Smooth muscle cell of the brain vasculature (primary cell): ENCODE measurements at places on chromosomes 4 and X.

- no peak for DNase-seq
These were observed 69.2 kb downstream of the FBXO8 start for GRCh38 chr4:174214101-174214878.

GRCh38 chr4:101862595-101862994 lies 72.1 kb downstream of the BANK1 start:
- no peak for DNase-seq

GRCh38 chr4:174451718-174452296 lies 70.5 kb downstream of the HPGD start:
- DNase-seq, result no peak

GRCh38 chrX:148923631-148924030 lies 423.2 kb downstream of the AFF2 start:
- DNase-seq, result no peak

GRCh38 chrX:135713795-135714194 lies 356 bp downstream of the CT45A1 start:
- DNase-seq, result no peak

DNA sequence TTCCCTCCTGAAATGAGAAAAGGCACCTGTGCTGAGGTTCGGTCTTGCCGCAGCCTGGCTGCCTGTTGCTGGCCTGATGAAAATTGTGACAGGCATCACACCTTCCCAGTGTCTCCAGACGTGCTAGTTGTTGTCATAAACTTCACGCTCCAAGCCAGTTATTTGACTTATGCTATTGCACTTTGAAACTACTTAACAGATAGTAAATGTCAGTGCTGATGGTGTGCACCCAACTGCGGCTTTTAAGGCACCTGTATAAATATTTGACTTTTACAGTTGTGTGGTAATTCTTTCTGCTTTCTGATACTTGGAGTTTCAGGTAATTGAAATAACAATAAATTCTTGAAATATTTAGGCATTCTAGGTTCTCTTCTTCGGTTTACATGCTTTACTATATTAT lies 1.8 kb downstream of the WWC2 start:
- no peak for DNase-seq

DNA sequence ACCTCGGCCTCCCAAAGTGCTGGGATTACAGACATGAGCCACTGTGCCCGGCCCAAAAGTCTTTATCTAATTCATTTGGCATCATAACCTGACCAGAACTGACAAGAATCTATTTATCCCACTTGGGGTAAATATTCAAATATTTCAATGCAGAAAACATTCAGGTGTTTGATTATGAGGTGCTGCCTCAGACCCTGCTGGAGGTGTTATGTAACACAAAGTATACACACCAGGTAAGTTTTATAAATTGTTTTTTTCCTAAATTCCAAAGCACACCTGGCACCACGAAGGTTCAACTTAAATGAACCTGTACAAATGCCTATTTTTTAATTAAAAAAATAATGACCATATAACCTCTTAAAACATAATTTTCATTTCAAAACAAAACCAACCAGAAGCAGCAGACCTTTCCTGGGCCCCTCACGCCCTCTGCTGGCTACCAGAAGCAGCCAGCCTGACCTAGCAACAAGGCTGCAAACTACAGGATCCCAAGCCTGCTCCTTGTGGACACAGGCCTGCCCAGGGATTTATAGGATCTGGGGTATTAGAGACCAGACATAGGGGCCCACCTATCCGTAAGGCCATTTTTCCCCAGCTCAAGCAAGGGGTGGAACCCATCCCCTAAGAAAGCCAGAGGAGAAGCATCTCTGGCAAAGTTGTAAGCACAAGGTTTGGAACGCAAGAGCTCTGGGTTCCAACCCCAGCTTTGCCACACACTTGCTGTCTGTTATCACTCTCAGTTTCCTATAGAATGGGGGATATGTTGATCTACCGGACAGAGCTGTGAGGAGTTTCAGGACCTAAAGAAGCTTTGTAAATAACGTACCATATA lies 11.7 kb downstream of the OTUD5 start:
- DNase-seq, result no peak

- no peak for DNase-seq
These were observed 39.7 kb downstream of the ENPEP start for GRCh38 chr4:110515676-110516075.

DNA sequence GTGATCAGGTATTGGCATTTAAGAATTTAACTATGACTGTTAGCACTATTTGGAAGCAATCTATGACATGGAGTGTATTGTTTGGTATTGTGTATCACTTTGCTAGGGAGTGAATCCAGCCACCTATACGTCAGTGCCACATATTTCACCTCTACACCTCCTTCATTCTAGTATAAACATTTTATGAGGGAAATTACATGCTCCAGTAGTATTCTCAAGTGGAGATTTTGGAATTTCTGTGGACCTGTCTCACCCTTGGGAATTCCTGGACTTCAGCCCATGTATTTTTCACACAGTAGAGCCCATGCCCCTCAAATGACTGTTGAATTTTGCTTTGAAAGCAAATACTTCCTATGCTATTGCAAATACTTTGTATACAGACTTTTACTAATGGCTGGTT lies 11.3 kb downstream of the BST1 start:
- DNase-seq, result no peak

DNA sequence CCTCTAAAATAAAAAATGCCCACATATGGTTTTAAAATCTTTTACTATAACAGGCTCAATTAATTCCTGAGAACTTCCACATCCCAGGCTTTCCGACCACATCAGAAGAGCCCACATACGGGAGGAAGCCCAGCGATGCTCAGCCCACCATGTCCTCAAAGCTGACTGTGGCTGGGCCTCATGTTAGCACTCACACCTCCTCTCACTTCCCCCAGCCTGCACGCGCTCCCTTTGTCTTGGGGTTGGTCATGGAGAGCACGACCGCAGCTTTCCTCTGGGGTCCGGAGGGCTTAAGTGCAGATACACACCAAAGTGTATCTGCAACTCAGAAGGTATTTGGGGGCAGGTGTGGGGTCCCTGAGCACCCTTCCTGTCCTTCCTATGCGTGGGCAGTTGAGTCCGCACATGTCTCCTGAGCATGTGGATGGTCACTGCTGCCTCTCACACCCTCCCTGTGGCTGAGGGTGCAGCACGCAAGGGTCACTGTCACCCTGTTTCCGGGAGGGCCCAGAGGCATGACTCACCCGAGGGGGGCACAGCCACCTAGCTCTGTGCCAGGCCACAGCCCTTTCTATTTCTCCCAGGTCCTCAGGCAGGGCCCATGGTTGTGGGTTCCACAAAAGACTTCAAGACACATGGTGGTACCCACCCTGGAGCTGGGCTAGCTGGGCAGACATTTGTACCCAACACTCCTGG lies 21.2 kb downstream of the WDR1 start:
- DNase-seq, result no peak

DNA sequence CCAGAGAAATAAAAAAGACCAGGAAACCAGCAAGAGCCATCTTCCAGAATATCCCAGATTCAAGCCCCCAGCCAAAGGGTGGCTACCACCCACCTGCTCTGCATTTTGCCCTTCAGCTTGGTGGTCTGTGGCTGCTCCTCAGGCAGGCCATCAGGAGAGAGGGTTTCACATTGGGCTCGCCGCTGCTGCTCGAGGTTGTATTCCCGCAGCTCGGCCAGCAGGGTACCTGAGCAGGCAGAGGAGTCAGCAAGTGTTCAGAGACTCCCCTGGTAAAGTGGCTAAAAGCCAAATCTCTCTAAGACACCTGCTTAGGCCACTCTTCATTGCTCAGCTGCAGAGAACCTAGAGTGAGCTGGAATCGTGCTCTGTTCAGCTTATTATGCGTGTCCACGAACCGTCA lies 110.8 kb upstream of the HSD17B10 start:
- DNase-seq, result no peak

GRCh38 chr4:84215217-84215616 lies 283.9 kb downstream of the NKX6-1 start:
- DNase-seq, result no peak

DNA sequence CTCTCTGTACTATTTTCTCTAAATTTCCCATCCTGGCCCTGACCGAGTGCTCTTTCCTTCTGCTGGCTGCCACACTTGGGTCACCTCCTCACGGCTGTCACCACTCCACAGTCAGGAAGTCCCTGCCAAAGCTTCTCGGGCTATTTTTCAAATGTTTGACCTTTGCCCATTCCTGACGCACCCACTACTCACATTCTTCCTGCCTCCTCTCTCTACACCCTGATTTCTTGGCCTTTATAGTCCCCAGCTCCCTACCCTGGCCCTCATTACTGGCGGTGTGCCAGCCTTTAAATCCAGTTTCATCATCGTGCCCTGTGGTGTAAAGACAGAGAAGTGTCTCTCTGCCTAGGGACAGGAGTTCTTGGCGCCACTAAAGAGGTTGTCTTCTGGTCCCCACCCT lies 46.4 kb upstream of the GATB start:
- DNase-seq, result no peak

DNA sequence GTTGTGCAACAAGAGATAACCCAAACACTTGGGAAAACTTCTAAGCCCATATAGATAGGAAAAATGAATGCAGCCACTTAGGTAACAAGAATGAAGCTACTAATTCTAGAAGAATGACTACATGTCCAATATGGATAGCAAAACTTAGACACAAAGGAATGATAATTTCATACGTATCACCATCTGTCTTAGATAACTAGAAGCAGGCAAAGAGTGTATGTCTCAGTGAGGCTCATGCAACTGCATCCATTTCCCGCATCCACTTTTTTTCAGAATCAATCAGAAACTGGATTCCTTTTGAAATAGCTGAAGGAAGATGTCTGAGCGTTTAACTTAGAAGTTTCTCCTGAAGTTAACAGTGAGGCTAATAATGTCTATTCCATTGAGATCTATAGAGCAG lies 408.7 kb upstream of the PITX2 start:
- DNase-seq, result no peak

GRCh38 chrX:140709421-140709846 lies at the start of gene LINC00632:
TSS of gene LINC00632 (plus strand) at chrX:140709759.
- no peak for DNase-seq

DNA sequence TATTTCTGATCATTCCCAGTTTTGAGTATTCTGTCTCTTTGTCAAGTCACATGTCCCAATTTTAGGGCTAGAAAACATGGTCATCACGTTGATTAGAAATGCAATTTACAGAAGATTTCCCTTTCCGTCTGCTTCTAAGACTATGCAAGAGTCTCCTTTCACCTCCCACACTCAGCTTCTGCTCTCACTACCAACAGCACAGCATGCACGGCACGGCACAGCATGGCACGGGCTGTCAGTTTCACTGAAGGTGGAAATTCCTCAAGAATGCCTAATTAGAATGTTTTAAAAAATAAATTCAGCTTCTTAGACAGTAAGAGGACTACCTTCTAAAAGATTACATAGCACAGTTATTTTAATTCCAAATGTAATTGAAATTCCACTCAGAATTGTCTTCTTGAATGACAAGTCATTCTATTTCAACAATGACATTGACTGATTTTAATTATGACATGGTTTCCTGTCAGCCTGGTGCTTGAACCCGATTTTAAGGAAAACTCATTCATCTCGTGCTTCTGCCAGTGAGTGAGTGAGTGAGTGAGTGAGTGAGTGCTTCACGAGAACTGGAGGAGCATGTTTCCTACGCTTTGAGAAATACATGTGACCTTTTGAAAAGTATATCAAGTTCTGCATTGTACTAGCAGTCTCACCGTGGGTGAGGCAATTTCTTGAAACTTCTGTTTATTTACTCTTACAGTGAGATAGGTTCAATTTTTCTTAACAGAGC lies 124.8 kb upstream of the SORBS2 start:
- DNase-seq, result no peak

DNA sequence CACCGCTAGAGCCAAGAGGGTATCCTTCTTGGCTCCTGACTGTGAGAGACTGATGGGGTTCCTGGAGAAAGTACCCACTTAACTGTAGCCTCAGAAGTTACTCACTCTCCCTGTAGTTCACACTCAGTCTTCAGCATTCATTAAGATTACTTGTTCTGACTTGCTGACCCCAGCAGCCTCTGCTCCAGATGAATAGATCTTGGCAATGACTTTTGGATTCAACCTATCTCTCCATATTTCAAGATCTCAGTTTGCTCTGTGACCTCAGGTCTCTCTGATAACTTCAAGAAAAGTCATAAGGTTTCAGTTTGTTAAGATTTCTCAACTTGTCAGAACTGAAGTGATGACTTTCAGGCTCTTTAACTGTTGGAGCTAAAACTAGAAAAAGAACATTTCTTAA lies 825.6 kb downstream of the PCDH7 start:
- DNase-seq, result no peak

DNA sequence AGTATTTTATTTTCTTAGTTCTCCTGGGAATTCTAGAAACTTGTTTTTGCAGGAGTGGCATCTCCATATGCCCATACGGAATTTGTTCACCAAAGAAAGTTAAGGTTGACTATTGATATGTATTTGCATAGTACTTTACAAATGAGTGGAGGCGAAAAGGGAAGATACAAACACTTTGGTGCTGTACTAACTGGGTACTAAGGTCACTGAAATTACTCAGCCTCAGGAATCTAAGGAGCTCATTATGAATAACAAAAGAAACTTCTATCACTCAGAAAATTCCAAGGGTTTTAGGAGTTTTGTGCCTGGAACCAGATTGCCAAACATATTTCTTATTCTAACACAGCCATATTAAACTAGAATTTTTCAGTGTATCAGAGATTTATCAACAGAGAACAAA lies 27.4 kb upstream of the TMPRSS11B start:
- no peak for DNase-seq

- no peak for DNase-seq
These were observed 1.8 kb downstream of the TBC1D1 start for GRCh38 chr4:37892641-37893040.

DNA sequence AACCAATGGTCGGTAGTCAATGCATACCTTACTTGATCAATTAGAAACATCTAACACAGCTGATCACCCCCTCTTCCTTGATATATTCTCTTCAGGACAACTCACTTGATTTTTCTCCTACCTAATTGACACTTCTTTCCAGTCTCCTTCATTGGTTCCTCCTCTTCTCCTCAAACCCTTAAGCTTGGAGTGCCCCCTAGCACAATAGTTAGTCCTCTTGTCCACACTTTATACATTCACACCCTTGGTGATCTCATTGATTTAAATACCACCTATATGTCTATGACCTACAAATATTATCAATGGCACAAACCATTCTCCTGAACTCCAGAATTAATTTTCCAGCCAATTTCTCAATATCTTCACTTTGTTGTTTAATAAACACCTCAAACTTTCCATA lies 724.0 kb downstream of the ADGRL3 start:
- no peak for DNase-seq

- DNase-seq, result no peak
These were observed 22.3 kb downstream of the ADGRA3 start for GRCh38 chr4:22493523-22493922.

GRCh38 chrX:150352114-150352513 lies 11.0 kb upstream of the MAMLD1 start:
- no peak for DNase-seq
